Fibroblast of the aortic adventitia (primary cell): ENCODE measurements at places on chromosomes 6 and 20. TPM values are rescaled to one million over a fixed set of nuclear protein-coding genes. Genes with fewer than 3 reads are reported as not detected.

Gene SOX18
- total RNA-seq: 0.57 TPM in 1 of 2 replicates, not detected in the other

Gene HCRTR2
- total RNA-seq: not detected in 2 replicates

Gene ARFGEF3
- total RNA-seq: 0.08 and 0.09 TPM in 2 replicates

Gene ASF1A
- 13.7 and 26.1 TPM in 2 replicates for total RNA-seq

Gene TDRD6
- 0.18 and 1.8 TPM in 2 replicates for total RNA-seq

Gene RSPO3
- 2.5 and 7.9 TPM in 2 replicates for total RNA-seq

Gene PNISR
- 60.4 and 69.4 TPM in 2 replicates for total RNA-seq

Gene PPP2R5D
- 46.9 and 60.9 TPM in 2 replicates for total RNA-seq

Gene ESF1
- 15.6 and 55.8 TPM in 2 replicates for total RNA-seq

Gene MOXD1
- total RNA-seq: 6.1 and 78.8 TPM in 2 replicates

Gene SEMG1
- not detected in 2 replicates for total RNA-seq
